Kidney capillary endothelial cell (primary cell): ENCODE measurements at places on chromosomes 1 and 21.

DNA sequence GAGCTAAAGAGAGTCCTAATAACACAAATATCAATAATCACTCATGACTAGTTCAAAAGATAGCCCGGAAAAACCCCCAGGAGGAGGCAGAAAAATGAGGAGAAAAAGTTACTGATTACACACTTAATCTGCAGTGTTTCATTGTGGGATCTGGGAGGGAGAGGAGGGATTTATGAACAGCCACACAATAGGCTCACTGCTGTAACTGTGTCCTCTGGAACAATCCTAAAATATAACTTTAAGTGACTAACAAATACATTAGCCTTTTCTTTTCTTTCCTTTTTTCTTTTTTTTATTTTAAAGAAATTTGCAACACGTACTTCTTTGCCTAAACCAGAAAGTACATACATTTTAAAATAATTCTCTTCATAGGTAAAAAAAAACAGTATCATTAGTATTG lies 106.3 kb upstream of the LBR start:
- DNase-seq, result no peak

DNA sequence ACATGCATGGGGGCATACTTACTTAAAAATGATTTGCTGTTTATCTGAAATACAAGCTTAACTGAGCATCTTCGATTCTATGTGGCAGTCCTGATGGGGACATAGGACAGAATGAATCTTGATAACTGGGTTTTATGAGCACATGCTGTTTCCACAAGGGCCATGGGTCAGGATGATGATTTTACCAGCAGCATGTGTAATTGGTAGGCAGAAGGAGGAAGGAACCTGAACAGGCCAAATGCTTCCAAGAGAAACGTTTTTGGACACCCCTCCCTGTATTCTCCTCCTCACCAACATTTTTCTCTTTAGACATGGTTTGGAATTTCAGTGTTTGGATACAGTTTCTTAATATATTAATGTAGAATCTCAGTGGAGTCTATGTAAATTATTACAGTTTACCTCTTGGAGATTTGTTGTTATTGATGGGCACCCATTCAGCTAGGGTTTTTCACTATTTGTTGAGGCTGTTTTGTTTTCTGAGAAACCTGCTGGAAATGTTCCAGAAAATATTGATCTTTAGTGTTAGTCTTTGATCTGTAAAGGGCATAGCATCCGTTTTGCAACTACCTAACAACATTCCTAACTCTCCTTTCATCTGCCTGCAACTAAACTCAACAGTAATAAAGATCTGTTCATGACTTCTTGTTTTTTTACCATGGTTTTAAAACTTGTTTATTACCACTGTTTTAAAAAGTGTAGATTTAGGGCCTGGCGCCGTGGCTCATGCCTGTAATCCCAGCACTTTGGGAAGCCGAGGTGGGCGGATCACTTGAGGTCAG lies 42.0 kb downstream of the TBCE start:
- DNase-seq, result no peak

- DNase-seq, result no peak
Observed at GRCh38 chr1:32486463-32487113, 21.7 kb downstream of the ZBTB8B start.

DNA sequence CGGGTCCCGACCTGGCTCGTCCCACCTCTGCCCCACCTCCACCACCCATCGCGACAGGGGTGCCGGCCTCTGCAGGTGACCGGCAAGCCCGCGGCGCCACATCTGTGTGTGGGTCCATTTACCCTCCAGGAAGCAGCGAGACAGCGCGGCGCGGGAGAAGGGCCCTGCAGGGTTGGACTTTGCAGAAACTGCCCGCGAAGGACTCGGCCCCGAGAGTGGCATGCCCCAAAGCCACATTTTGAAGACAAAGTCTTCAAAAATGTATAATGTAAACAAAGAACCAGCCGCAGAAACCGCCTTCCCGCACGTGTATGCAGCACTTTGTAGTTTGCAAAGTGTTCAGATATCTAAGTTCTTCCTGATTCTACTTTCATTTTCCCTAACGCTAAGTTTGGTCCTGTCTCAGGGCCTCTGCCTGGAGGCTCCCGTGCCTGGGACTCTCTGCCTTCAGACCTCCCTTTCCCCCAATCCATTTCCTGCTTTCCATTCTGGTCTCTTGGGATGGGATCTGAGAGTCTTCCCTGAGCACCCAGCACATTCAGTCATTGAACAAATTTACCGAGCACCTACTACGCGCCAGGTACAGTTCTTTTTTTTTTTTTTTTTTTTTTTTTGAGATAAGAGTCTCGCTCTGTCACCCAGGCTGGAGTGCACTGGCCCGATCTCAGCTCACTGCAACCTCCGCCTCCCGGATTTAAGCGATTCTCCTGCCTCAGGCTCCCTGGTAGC lies 524 bp upstream of the TMCO4 start:
- DNase-seq, result peak; percentile 58

GRCh38 chr1:48943826-48944225 lies 167.1 kb upstream of the BEND5 start:
- DNase-seq, result no peak
